ENCODE measurements at places on chromosomes 12 and 14.

DNA sequence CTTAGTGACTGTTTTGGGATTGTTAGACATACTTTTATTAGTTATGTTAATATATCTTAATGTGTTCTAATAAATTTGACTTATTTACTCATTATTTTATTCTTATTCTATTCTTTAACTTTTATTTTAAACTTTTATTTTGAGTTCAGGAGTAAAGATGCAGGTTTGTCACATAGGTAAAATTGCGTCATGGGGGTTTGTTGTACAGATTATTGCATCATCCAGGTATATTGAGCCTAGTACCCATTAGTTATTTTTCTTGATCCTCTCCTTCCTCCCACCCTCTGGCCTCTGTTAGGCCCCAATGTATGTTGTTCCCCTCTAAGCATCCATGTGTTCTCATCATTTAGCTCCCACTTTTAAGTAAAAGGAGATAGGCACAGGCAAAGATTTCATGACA lies 495.5 kb downstream of the MDGA2 start:
- no peak for DNase-seq

DNA sequence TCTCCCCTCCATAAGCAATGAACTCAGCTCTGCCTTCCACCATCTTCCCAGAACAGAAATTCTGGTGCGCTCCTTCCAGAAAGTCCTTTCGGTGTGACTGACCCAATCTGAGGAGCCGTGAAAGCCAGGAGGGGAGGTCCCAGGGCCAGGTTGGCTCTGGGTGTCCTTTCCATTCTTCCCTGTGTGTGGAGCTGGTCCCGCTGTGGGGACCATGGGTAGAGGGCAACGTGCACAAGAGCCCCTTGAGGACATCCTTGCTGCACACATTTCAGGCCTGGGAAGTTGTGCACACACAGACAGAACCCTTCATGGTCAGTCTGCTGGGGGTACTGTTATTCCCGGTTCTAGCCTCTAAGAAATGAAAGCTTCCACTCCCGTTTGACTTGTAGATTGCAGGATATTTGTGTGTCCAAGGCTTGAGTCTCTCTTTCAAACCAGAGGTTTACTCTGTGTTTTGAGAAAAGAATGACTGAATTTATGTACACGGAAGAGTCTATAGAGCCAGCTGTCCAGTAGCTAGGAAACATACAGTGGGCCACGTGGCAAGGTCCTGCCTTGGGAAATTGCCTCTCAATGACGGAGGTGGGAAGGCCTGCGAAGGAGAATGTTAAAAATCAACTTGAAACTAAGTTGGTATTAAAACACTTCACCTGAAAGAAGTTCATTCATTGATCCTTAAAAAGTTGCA lies 10.1 kb downstream of the NFKBIA start:
- no peak for DNase-seq

DNA sequence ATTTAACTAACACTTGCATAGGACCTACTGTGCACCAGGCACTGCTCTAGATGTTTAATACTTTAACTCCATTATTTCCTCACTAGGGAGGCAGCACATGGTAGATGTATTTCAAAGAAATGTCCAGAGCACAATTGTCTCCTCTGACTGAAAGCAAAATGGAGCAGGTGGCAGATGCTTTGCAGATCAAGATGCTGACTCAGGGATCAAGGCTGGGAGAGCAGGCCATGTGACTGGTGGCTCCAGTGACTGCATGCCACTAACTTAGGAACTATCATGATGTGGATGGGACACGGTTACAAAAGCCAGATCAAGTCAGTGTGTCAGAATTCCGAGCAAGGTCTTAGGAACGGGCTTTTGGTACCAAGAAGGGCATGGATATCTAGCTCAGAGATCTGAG lies 28.2 kb downstream of the SERPINA11 start:
- DNase-seq = no peak

DNA sequence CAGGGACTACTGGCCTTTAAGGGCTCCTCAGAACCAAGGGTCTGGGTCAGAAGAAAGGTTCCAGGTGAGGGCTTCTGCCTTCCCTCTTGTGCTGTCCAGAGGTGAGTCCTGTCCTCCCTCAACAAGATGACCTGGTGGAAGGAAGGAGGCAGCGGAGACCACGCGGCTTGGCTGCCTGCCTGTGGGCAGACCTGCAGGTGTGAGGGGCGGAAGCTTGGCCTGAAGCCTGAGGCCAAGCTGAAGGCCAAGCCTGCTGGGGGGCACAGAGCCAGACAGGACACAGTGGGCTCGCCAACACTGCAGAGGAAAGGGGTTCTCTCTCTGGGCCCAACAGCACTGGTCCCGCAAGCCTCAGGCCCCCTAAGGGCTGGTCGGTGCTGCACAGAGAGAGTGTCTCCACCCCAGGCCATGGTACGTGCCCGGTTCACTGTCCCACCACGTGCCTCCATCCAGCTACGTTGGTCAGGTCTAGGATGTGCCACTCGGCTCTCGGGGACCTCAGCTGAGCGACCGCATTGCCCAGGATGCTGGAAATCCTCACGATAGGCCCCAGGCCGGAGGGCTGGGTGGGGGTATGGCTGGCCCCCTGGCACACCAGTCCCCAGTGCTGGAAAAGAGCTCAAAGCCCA lies 170.0 kb upstream of the PRMT8 start:
- no peak for DNase-seq

- DNase-seq = peak; percentile 52
Observed at GRCh38 chr12:52903855-52904508, 894 bp downstream of the KRT8 start.

- no peak for DNase-seq
Observed at GRCh38 chr12:127398016-127398710, 868.8 kb upstream of the TMEM132C start.

- peak; percentile 29 for DNase-seq
Observed at GRCh38 chr14:34212172-34212929, 249.7 kb downstream of the SPTSSA start.

- peak; percentile 19 for DNase-seq
Observed at GRCh38 chr14:54893151-54893760, 9.4 kb downstream of the GCH1 start.

GRCh38 chr14:88078525-88078924 lies 73.6 kb downstream of the GPR65 start:
- DNase-seq = no peak

DNA sequence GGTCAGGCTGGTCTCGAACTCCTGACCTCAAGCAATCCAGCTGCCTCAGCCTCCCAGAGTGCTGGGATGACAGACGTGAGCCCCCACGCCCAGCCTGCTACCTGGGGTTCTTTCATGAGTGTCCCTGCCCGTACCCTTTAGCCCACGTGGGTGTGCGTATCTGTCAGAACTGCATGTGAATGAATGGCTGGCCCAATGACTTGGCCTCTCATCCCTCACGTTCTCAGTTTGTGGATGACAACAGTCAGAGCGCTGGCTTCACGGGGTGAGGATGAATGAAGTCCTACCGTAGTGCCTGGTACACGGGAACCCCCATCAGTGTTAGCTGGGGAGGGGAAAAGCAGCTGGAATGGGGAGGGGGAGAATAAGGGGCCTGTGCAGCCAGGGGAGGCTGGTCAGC lies 16.1 kb upstream of the ZDHHC22 start:
- no peak for DNase-seq

DNA sequence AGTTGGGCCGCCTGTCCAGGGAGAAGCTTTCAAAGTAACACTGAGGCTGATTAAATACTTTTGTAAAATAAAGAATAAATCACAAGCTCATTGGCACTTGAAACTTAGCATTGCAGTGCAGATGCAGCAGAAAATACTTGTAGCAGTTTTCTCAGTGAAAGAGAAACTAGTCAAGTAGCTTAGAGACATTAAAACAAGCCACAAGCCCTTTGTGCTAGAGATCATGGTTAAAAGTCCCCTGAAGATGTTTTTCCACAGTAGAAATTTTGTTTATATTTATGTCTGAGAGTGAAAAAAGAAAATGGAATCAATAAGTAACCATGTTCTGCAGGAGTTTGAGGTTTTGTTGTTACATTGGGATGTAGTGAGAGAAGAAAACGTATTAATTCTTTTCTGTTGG lies 5.9 kb downstream of the PSEN1 start:
- DNase-seq = no peak

- DNase-seq = no peak
Observed at GRCh38 chr12:122793685-122794106, 19.3 kb downstream of the CCDC62 start.

- no peak for DNase-seq
Observed at GRCh38 chr12:968545-968944, 19.1 kb upstream of the RAD52 start.

GRCh38 chr12:40331886-40332285 lies 107.1 kb downstream of the LRRK2 start:
- no peak for DNase-seq

DNA sequence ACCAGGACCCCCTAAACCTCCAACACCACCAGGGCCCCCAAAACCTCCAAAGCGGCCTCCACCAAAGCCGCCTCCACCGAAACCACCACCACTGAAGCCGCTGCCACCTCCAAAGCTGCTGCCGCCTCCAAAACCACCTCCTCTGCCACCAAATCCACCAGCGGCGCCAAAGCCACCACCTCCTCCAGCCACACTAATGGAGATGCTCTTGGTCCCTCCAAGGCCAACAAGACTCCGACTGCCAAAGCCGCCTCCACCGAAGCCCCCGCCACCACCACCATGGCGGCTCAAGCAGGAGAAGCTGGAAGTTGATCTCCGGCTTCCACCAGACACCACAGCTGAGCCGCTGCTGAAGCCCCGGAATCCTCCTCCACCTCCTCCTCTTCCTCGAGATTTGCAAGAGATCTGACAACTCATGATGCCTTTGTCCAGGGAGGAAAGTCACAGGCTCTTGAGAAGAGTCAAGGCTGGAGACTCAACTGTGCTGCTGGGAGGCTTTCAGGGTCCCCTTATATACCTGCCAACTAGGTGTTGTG lies at the start of gene KRT2:
TSS of gene KRT2 (minus strand) at position 486 of the 536 bp plus-strand sequence. CDS start at position 417, 69 bp downstream.
- DNase-seq = no peak

DNA sequence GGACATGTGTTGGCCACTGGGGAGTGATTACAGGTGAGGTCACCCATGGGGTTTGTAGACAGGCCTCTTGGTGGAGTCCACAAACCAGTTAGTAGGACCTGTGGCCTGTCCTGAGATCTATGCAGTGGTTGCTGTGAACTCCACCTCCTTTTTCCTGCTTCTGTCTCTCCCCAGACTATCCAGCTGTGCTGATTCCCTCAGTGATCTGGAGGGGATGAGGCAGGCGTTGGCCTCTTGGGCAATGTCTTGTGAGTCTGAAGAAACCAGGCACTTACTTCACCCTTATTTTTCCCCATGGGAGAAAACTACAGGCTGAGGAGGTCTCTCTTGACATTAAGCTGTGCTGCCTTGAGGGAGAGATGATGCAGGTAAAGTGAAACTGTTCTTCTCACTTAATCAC lies 257.2 kb upstream of the PRICKLE1 start:
- DNase-seq = no peak

- no peak for DNase-seq
Observed at GRCh38 chr12:103881261-103881660, 40.2 kb upstream of the NT5DC3 start.

DNA sequence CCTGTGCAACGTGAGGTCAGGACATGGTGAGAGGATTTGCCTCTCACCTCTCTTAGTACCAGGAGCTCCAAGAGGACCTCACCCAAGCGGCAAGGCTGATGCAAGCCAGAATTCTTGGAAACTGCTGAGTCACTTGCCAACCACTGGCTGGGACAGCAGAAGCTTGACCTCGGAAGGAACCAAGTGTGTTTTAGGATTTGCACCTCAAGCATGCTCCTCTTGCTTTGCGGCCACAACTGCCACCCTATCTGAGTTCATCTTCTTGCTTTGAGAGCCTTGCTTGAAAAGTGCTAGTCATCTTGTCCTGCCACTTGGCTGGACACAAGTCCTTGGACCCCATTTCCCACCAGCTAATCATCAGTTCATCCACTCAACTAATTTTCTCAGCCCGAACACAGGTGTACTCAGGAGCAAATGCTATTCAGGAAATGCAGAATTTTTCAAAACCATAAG lies 195.8 kb downstream of the SLC25A21 start:
- DNase-seq = no peak

DNA sequence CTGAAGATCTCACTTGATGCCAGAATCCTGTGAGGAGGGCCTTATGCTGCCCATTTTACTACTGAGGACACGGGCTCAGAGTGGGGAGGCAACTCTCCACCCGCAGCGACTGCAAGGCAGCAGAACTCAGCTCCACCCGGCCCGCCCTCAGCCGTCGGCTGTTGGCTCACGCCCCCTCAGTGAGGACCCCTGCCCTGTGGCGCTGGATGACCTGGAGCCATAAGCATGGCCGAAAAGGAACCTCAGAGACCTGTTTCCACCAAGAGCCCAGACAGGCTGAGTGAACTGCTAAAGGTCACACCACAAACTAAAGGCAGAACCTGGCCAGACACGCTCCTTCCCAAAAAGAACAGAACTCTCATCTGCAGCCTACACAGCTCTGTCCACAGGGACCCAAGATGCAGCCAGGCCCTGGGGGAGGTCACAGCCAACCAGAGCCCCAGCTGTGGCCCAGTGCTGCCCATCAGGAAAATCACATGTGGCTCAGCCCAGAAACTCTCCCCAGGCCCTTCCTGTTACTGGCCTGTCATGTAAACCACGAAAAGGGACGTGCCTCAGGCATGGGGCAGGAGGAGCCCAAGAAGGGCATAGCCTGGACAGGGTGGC lies 32.8 kb downstream of the CCNK start:
- DNase-seq = no peak

DNA sequence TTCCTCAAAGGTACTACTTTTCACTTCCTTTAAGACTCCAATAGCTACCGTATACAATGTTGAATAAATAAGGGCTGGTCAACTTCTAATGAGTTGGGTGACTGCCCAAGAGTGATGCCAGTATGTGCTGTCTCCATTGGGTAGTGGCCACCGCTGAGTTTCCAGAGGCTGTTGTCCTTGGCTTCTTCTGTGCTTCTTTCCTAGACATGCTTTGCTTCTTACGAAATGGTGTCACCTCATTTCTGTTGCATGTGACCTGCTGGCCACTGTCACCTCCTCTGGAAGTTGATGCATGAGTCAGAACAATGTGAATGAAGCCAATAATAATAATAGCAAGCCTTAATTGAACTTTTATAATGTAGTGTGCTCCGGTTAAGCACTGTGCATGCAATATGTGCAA lies 7.5 kb upstream of the NID2 start:
- DNase-seq = no peak

GRCh38 chr14:31024010-31024480 lies 1.4 kb upstream of the AP4S1 start:
- no peak for DNase-seq

GRCh38 chr14:59247801-59248584 lies 59.5 kb downstream of the DAAM1 start:
- no peak for DNase-seq

GRCh38 chr12:6424008-6424347 lies 20.8 kb upstream of the CD27 start:
- DNase-seq = no peak

DNA sequence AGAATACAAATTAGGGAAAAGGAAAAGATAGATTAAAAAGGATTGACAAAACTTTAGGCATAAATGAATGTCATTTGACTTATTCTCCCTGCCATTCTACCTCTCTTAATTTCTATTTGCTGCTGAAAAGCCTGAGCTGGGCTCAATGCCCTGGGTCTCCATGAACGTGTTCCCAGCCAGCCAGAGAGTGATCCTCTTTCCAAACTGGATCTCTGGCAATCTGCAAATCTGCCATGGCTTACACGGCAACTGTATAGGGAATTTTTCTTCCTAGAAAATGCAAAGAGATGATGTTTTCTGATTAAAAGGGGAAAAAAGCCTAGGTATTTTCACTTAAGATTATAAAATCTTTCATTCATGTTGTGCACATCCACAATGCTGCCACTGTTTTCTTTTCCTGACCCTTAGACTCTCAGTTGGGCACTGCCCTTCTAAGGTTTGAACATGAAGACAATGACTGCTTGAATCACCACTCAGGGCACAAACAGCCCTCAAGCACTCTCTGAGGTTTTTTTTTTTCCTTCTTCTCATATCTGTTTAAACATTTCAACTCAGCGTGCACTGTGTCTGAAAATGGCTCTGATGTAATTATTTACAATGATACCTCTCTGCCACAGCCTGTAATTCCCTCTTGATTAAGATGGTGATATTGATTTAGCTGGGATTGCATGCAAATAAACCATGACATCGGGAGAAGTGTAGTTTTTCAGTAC lies 60.3 kb downstream of the DACT1 start:
- DNase-seq = no peak
